ENCODE measurements at places on chromosomes 5 and 9. TPM values are rescaled to one million over a fixed set of nuclear protein-coding genes. Genes with fewer than 3 reads are reported as not detected.

The MORN5 gene
- 11.9 TPM for polyA plus RNA-seq

GRCh38 chr5:62256161-62257019 lies 49.6 kb upstream of the KIF2A start:
- DNase-seq, result peak; percentile 56

GRCh38 chr9:14298601-14299022 lies 15.3 kb downstream of the NFIB start:
- peak; percentile 31 for DNase-seq

GRCh38 chr9:81410201-81410600 lies 279.1 kb downstream of the TLE1 start:
- DNase-seq, result no peak

The C9orf153 gene
- not detected for polyA plus RNA-seq
